ENCODE measurements at places on chromosomes 13 and 19.
A peak's percentile ranks its signal among the peaks of the same experiment; 100 is the strongest.

DNA sequence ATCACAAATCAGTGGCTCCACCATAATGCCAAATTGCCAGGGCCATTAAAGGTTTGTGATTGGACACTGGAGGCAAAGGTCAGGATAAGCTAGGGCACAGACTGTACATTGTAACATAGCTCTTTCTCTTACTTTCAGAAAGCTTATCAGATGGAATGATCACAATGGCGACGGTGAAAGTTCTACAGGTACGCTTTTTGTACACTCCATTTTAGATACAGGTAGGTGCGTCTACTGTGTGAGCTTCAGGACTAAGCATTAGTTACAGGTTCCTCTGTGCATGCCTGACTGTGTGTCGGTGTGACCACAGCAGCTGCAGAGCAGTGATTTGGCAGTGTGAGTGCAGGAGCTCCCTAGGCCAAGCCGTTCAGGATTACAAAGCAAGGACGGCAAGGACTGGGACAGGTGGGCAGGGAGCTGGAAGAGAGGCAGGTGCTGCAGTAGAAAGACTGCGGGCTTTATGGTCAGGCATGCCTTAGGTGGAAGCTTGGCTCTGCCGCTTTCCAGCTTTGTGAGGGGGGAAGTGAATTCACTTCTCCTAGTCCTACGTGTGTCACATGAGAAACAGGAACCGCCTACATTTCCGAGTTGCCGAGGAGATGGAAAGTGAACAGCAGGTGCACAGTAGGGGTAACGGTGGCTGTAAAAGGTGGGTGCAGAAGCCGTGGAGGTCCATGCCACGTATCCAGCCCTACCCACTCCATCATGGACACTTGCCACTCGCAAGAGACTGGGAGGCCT is 49.6 kb downstream of the MRPL57 start:
- no peak for DNase-seq

GRCh38 chr13:84230568-84230967 is 348.3 kb upstream of the SLITRK1 start:
- DNase-seq, result no peak

DNA sequence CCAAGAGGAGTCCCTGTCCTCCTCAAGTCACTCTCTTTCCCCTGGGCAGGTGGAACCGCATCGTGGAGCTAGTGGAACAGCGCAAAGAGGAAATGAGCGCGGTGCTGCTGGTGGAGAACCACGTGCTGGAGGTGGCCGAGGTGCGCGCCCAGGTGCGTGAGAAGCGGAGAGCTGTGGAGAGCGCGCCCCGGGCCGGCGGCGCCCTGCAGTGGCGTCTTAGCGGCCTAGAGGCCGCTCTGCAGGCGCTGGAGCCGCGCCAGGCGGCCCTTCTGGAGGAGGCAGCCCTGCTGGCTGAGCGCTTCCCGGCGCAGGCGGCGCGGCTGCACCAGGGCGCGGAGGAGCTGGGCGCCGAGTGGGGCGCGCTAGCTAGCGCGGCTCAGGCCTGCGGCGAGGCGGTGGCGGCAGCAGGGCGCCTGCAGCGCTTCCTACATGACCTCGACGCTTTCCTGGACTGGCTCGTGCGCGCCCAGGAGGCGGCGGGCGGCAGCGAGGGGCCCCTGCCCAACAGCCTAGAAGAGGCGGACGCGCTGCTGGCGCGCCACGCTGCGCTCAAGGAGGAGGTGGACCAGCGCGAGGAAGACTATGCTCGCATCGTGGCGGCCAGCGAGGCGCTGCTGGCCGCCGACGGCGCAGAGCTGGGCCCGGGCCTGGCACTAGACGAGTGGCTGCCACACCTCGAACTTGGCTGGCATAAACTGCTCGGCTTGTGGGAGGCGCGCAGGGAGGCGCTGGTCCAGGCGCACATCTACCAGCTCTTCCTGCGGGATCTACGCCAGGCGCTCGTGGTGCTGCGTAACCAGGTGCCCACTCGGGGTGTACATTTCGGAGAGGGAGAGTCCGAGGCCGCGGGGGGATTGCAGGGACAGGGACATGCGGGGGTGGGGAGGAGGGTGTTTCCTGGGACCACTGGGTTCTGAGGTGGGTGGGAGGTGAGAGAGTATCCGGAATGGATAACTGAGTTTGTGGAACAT is 52.8 kb downstream of the SPTBN4 start:
- DNase-seq, result no peak

DNA sequence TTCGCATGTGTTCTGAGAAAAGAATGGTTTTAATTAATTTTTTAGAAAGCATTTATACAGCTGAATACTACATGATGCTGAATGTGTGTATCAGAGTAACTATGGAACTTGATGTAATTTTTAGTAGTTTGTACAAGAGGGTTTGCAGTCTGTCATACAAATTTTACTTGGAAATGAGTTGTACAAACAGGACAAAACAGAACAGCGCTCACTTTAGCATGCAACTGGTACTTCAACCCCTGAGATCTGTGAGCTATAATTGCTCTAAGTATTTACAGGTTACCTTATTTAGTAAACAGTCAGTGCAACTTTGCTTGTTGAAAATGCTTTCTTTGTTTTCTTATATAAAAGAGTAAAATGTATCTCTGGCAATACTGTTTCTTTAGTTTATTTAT is 706 bp downstream of the TNFRSF19 start:
- DNase-seq, result no peak

- no peak for DNase-seq
Observed at GRCh38 chr13:78593652-78594455, 9.5 kb downstream of the POU4F1 start.

DNA sequence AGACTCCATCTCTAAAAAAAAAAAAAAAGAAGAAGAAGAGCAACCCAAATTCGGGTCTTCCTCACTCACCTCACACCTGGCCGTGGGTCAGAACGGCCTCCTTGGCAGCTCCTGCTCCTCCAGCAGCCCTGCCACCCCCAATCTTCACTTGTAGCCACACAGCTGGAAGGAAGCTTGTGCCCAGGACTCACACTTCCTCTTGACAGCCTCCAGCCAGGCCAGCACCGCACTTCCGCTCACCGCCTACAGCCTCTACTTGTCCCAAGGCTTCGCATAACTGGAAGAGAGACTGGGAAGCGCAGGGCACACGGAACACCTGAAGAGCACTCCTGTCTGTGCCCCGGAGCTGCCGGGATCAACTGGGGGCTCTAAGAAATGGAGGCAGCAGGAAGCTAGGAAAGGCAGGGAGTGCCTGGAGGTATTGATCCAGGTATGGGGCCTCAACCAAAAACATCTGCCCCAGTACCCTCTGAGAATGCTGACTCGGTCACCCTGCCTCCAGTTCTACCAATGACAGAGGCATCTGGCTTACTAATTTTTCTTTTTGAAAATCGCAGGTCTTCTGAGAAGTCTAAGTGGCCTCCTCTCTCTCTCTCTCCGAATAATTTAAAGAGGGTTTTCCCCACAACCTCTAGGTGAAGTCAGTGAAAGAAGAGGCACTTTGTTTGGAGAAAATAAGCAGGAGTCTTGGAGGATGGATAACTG is 31.1 kb upstream of the ATP12A start:
- no peak for DNase-seq

- DNase-seq, result no peak
Observed at GRCh38 chr13:75076476-75076875, 405.5 kb downstream of the TBC1D4 start.

DNA sequence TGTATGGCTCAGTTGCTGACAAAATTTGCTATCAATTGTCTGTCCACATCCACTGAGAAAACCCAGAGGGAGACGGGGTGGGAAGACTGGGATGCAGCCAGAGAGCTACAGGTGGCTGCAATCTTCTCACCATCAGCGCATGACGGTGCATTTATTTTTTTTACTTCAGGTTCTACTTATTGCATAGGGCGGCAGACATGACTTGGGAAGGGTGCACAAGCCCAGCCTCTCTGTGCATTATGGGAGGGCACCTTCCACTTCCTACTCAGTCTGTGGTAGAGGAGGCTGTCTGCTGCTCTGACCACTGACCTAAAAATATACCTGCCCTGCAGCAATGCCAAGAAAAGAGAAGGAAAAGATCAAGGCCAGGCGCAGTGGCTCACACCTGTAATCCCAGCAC is 73.1 kb downstream of the ABCC4 start:
- no peak for DNase-seq

DNA sequence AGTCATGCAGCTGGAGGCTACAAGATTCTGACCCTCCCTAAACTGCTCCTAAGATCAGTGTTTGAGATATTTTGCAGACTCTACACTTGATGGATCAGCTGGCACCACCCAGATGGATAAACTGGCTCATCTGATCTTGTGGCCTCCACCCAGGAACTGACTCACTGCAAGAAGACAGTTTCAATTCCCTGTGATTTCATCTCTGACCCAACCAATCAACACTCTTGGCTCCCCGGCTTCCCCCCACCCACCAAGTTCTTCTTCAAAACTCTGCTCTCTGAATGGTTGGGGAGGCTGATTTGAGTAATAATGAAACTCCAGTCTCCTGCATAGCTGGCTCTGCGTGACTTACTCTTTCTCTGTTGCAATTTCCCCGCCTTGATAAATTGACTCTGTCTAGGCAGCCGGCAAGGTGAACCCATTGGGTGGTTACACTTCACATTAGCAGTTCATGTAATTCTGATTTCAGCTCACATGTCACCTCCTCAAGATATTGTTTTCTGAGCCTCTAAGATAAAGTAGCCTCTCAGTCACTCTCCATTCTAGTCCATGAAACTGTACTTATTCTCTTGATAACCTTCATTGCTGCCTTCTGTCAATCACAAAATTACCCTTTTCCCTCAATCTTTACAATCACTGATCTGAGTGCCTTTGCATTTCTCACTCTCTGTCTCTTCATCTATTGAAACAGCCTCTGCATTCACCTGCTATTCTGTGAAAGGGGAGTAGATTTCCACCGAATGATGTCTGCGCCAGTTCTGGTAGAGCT is 9.9 kb upstream of the FPR3 start:
- DNase-seq, result peak; percentile 49
